ENCODE measurements at places on chromosomes 2 and 18.

DNA sequence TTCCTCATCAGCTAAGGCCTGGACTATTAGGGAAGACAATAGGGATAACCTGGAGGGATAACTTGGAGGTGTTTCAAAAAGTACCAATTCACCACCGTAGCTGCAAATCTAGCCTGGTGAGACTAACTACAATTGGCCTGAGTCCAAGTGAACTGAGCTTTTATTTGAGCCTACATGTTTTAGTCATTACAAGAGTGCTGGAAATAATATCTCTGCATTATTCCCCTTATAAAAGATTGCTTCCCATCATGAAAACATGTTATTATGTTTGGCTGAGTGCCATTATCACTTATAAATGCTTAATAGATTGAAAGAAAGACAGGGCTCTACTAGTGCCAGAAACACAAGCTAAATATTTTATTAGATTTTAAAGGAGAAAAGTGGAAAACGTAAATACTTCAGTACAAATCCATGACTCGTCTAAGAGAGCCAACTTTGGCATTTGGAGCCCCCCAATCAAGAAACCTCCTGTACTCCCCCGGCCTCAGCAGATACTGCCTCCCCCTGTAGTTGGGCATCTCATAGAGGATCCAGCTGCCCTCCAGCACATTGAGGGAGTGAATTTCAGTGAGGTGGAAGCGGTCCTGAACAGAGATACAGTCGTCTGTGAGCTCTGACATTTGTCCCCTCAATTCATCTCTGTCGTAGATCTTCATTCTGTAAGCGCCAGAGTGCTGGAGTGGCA is 3.6 kb downstream of the CRYGB start:
- no peak for DNase-seq

DNA sequence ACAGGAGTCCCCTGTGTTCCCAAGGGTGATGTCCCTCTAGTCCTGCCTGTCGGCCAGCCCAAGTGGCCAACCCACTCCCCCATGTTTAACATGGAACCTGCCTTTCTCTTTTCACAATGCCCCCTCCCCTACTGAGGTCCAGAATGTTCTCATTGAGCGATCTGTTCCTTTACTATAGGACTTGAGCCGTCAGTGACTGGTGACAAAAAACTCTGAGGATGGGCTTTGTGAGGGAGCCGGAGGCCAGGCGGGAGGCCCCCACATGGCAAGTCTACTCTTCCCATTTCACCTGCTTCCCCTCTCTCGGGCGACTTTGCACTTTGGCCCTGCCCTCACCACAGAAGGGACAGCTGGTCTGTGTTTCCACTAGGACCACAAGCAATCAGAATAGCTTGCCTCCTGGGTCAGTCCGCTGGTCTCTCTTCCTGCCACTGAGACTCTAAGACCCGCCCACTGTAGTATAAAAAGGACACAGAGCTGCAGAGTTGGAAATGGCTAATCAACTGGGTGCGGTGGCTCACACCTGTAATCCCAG is 146.5 kb upstream of the RAB12 start:
- DNase-seq, result no peak

DNA sequence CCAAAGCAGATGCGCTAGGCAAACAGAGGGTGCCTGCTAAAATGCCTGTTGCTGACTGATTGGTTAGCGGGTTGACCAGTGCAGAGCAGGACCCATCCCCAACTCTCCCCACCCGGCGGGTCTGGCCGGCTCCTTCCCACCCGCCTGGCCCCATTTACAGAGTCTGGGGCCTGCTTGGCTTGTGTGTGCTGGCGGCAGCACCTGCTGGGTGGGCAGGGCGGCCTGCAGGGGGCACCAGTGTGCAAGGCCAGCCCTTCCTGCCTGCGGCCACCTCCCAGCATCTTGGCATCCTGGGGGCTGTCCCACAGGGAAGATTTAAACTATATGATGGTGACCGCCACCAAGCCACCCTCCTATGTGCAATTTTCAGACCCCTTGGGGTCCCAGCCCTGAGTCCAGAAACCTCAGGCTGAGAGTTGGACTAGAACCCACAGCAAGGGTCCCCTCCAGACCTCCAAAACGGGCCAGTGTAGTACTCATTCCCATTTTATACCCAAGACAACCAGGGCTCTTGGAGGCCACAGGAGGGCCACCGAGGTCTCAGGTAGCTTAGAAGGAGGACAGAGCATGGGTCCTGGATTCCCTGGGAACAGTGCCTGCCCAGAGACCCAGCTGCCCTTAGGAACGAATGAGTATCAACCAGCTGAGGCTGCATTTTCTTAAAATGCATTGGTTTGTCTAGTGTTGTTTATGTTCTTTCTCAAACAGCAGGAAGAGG is 173.6 kb downstream of the SMAD7 start:
- DNase-seq, result peak; percentile 69

DNA sequence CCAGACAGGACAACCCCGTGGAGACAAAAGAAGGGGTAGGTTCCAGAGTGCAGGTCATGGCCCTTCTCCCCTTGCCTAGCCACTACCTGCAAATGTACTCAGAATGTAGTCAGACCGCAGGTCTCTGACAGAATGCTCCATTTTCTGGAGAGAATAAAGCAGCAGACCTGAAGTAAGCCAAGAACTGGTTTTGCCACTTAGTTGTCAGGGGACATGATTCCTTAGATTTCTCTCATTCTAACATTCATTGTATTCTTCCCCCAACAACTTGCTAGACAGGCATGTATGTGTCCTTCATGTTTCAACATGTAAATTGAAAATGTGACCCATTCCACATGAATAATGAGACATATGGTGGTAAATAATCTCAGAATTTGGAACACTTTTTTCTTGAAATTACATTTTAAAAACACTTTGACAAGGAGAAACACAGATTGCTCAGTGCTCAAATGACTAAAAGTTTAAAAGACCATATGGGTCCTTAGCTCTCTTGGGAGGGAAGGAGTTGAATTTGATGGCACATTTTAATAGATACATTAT is 142.4 kb downstream of the CCBE1 start:
- no peak for DNase-seq

DNA sequence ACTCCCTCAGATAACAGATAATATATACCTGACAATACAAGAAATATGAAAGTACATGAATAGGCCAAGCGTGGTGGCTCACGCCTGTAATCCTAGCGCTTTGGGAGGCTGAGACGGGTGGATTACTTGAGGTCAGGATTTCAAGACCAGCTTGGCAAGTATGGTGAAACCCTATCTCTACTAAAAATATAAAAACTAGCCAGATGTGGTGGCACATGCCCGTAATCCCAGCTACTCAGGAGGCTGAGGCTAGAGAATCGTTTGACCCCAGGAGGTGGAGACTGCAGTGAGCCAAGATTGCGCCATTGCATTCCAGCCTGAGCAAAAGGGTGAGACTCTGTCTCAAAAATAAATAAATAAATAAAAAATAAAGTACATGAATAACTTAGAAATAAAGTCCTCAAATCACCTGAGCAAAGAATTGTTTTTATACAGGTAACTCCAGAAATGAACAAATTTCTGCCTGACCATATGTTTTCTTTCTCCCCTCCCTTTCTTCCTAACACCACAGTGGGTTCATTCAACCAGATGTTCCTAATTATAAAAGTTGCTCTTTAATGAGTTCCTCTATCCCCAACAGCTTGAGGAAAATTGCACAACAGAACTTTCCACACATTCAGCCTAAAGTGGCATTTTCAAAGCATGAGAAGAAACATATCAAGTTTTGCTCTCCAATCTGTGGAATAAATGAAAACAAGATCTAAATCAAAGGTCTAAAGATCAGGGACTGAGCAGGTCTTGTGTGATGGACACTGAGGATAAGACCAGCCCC is 33.6 kb upstream of the AP1S3 start:
- DNase-seq, result no peak

- DNase-seq, result peak; percentile 5
These were observed 33.3 kb downstream of the ANXA4 start for GRCh38 chr2:69774984-69775982.

DNA sequence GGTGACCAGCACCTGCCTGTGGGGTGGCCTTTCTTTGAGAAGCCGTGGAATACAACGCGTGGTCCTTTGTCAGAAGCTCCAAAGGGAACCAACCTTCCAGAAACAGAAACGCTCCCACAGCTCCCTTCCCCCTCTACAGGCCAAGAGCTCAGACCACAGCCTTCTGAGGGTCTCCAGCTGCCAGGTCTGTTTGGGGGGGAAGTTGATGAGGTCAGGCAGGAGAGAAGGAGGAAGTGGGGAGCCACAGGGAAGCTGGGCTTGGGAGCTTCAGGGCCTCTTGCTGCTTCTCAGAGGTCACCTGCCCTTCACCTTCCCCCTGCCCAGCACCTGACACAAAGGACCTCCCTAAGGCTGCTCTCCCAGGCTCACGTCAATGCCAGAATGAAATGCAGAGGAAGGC is 287.7 kb upstream of the ID2 start:
- no peak for DNase-seq

GRCh38 chr2:175310813-175311504 is 129.4 kb upstream of the ATP5MC3 start:
- DNase-seq, result no peak
